ENCODE measurements at places on chromosomes 11 and 22. TPM values are rescaled to one million over a fixed set of nuclear protein-coding genes. Genes with fewer than 3 reads are reported as not detected.

ABCG4 gene
- 0.11 TPM for total RNA-seq

NXPE1 gene
- not detected for total RNA-seq

KRTAP5-11 gene
- not detected for total RNA-seq

RHOD gene
- 156 TPM for total RNA-seq

KDM4D gene
- 0.85 TPM for total RNA-seq

TSPAN32 gene
- not detected for total RNA-seq

SEC14L6 gene
- 0.33 TPM for total RNA-seq

PPM1F gene
- 20.6 TPM for total RNA-seq

- no peaks in the 10 kb centered on the region for H3K36me3 ChIP-seq
- no peaks in the 10 kb centered on the region for H3K27me3 ChIP-seq
- no peak overlapping the region for H3K4me3 ChIP-seq
- no peak for DNase-seq
- H3K4me1 ChIP-seq = no peaks in the 10 kb centered on the region
Measured at GRCh38 chr11:84594602-84595001, 1032.5 kb downstream of the DLG2 start.

DNA sequence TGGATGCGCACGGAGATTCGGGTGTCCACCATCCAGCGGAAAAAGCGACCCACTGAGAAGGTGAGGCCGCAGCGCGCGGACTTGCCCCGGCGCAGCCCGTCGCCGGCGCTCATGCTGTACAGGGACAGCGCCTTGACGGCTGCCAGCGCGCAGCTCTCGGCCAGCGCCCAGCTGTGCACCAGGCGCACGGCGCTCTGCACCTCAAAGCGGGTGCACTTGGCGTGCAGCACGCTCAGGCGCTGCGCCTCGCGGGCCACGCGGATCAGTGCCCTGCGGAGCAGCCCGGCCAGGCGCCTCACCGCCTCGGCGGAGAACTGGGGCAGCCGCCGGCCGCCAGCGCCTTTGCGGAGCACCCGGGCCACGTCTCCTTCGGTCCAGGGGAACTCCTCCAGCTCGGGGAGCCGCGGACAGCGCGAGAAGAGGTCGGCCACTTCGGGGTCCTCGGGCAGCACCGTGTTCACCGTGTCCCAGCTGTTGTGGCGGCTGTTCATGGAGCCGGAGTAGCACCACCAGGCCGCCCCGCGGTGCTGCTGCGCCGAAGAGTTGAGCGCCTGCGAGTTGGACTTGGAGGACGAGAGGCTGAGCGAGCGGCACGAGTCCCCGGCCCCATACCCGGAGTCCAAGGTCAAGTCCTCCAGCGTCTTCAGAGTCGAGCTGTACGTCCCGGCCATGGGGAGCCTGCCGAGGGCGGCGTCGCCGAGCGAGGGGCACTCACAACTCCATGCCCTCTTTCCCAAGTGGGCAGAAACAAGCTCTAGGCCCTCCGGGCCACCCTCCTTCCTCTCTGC is 703 bp downstream of the ABTB2 start:
- H3K36me3 ChIP-seq = no peaks in the 10 kb centered on the region
- no peak overlapping the region for H3K27ac ChIP-seq
- peak; percentile 56 for DNase-seq
- H3K27me3 ChIP-seq = no peaks in the 10 kb centered on the region

DNA sequence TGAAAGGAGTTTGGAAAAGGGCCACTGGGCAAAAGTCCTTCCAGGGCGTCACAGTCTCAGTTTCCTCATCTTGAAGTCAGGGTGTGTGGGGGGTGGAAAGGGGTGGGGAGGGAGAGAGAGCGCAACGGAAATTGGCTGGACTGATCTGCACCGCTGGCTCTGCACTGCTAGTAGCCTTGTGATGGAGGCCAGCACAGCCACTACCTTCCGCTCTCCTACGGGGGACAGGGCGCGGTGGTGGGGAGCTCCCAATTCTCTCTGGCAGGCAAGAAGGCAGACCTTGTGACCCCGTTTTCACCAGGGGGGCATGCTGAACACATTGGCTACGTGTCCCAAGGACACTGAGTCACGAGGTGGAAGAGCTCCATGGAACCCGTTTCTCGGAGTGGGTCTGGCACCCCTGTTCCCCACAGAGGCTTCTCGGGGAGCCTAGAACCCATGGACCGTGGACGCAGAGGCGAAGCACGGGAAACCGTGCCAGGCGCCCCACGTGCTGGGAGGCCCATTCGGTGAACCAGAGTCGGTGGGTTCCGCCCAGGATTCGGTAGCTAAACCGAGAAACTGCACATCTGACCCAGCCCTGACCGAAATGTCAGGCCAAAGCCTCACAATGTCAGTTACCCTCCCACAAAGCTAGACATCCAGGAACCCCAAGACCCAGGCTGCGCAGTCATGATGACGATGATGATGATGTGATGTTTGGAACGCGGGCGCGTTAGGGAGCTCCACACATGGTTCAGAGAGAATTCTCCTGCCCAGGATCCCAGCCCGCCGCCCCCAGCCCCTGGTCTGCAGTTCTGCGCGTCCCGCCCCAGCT is 28.3 kb upstream of the WNT11 start:
- H3K4me1 ChIP-seq = peaks cover 14% of the 10 kb centered on the region
- DNase-seq = peak; percentile 59
- H3K36me3 ChIP-seq = no peaks in the 10 kb centered on the region
- peak overlapping the region; percentile 66 for H3K4me3 ChIP-seq
- H3K27ac ChIP-seq = peak overlapping the region; percentile 48

- no peak overlapping the region for H3K4me3 ChIP-seq
- H3K36me3 ChIP-seq = peaks cover 44% of the 10 kb centered on the region
- peaks cover 37% of the 10 kb centered on the region for H3K4me1 ChIP-seq
- no peak overlapping the region for H3K27ac ChIP-seq
- H3K27me3 ChIP-seq = no peaks in the 10 kb centered on the region
- DNase-seq = peak; percentile 95
Measured at GRCh38 chr22:38751422-38752346, 4.1 kb downstream of the SUN2 start.

DNA sequence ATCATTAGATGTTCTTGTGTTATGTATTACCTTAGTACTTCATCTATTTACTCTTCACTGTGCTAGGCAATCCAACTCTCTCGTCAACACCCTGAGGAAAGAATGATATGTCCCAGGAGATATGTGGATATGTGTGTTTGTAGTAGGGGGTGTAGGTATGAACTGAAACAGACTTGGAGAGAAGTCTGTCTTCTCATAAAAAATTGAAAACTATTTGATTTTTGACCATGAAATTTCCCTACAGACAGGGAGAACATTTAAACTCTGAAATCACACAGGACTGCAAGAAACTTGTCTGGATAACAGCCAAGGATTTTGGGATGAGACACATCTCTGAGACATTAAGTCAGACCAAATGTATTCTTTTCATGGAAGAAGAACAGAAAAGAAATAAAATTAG is 967.0 kb upstream of the FAT3 start:
- no peak overlapping the region for H3K27ac ChIP-seq
- no peaks in the 10 kb centered on the region for H3K27me3 ChIP-seq
- no peaks in the 10 kb centered on the region for H3K36me3 ChIP-seq
- DNase-seq = no peak
- no peak overlapping the region for H3K4me3 ChIP-seq

GRCh38 chr11:76185511-76185910 is 20.8 kb downstream of the WNT11 start:
- no peaks in the 10 kb centered on the region for H3K36me3 ChIP-seq
- no peak overlapping the region for H3K4me3 ChIP-seq
- no peak overlapping the region for H3K27ac ChIP-seq

DNA sequence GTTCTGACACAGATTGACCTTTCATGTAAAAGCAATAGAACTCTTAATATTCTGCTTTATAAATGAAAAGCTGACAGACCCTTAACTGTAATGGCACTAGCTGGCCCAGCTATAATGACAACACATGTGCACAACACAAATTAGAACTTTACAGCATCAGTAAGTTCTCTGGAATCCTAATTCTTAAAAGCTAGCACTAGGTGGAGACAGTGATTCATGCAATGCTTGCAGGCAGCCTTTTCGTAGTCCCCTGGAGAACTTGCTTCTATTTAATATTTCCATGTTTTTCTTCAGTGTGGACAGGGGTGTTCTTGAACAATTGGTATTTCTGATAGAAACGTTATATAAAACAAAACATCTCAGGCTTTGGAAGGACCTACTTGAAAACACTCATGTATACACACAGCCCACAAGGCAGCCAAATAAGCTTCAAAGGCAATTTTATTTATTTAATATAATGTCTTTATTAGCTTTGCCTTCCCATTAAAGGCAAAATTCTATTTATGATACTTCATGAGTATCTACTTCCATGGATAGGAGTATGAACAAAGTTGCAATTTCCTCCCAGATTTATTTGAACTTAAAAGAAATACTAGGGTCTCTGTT is 374.3 kb upstream of the MPPED2 start:
- DNase-seq = no peak
- H3K4me1 ChIP-seq = no peaks in the 10 kb centered on the region
- no peaks in the 10 kb centered on the region for H3K36me3 ChIP-seq
- H3K4me3 ChIP-seq = no peak overlapping the region

GRCh38 chr11:133326849-133327248 is 205.5 kb downstream of the OPCML start:
- DNase-seq = no peak
- peaks cover 10% of the 10 kb centered on the region for H3K27me3 ChIP-seq
- no peak overlapping the region for H3K4me3 ChIP-seq
- H3K4me1 ChIP-seq = no peaks in the 10 kb centered on the region
- no peaks in the 10 kb centered on the region for H3K36me3 ChIP-seq

DNA sequence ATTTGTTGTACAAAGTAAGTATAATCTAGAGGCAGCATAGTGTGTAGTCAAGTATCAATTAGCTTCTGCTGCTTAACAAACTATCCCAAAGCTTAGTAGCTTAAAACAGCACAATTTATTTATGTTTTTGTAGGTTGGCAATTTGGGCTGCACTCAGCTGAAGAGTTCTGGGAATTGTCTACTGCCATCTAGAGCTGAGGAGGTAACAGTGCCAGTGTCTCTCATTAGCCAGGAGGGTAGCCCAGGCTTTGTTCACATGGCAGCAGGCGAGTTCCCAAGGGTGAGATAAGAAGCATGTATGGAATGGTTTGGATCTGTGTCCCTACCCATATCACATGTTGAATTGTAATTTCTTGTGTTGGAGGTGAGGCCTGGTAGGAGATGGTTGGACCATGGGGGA is 45.8 kb upstream of the SLN start:
- no peaks in the 10 kb centered on the region for H3K27me3 ChIP-seq
- DNase-seq = no peak
- no peaks in the 10 kb centered on the region for H3K4me1 ChIP-seq
- H3K4me3 ChIP-seq = no peak overlapping the region
- H3K27ac ChIP-seq = no peak overlapping the region

DNA sequence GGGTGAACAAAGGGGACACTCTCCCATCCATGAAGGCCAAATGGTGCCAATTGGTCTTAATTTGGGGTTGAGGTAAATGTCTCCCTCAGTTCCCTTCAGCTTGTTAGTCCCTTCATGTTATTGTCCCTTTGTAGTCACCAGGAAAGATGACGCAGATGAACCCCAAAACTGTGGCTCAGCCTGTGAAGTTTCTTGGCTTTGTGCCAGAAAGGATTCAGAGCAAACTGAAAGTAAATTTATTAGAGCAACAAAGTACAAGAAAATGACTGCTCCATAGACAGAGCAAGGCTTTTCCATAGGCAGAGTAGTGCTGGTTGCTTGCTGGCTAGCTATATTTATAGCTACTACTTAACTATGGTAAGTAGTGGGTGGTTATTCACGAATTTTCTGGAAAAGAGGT is 16.7 kb downstream of the OR4C3 start:
- H3K36me3 ChIP-seq = no peaks in the 10 kb centered on the region
- H3K27ac ChIP-seq = no peak overlapping the region
- no peaks in the 10 kb centered on the region for H3K4me1 ChIP-seq
- no peak overlapping the region for H3K4me3 ChIP-seq
- no peaks in the 10 kb centered on the region for H3K27me3 ChIP-seq

GRCh38 chr11:122453586-122453985 is 201.9 kb upstream of the UBASH3B start:
- no peaks in the 10 kb centered on the region for H3K36me3 ChIP-seq
- H3K27me3 ChIP-seq = no peaks in the 10 kb centered on the region
- H3K4me1 ChIP-seq = no peaks in the 10 kb centered on the region
- H3K27ac ChIP-seq = no peak overlapping the region
- DNase-seq = no peak

DNA sequence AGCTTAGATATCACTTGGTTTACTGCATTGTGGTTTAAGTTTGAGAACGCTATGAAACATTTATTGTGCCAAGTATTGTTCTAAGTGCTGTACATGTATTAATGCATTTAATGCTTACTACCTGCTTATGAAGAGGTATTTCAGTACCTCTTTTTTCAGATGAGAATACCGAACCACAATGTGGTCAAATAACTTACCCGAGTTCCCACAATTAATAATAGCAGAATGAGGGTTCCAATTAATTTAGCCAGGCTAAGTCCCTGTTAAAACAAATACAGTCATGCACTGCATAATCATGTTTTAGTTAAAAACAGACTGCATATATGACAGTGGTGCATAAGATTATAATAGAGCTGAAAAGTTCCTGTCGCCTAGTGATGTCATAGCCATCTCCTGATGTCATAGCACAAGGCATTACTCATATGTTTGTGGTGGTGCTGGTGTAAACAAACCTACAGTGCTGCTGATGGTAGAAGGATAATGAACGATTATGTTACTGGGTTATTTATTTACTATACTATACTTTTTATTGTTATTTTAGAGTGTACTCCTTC is 4.3 kb downstream of the ZC3H12C start:
- DNase-seq = no peak
- peaks cover 52% of the 10 kb centered on the region for H3K4me1 ChIP-seq
- H3K27ac ChIP-seq = no peak overlapping the region
- no peak overlapping the region for H3K4me3 ChIP-seq
- 0 out of 2 replicates have a peak, but pooled peaks cover 21% of the 10 kb centered on the region for H3K36me3 ChIP-seq

- no peak for DNase-seq
- H3K27me3 ChIP-seq = no peaks in the 10 kb centered on the region
- no peak overlapping the region for H3K27ac ChIP-seq
- peaks cover 15% of the 10 kb centered on the region for H3K4me1 ChIP-seq
Measured at GRCh38 chr11:134252346-134253187, 585 bp downstream of the THYN1 start.

DNA sequence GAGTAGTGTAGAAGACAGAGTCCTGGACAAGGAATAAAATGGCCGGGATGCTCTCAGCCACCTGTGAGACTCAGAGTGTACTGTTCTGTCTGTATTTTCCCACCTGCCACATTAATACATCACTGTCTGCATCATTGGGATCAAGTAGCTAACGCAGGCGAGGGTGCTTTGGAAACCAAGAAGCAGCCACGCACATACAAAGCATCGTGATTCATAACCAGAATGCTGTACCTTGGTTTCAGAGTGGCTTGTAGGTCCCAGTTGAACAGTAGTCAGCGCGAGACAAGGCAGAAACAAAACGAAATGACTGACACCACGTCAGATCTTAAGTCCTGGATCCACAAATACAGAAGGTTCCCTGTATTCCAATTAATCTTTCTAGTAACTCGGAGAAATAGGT is 198.3 kb downstream of the GRIK4 start:
- no peak overlapping the region for H3K27ac ChIP-seq
- H3K27me3 ChIP-seq = peaks cover 82% of the 10 kb centered on the region
- peaks cover 13% of the 10 kb centered on the region for H3K4me1 ChIP-seq
- H3K4me3 ChIP-seq = no peak overlapping the region
- DNase-seq = no peak

GRCh38 chr11:70460111-70460510 is 61.8 kb downstream of the CTTN start:
- H3K4me3 ChIP-seq = no peak overlapping the region
- H3K4me1 ChIP-seq = no peaks in the 10 kb centered on the region
- H3K27me3 ChIP-seq = no peaks in the 10 kb centered on the region
- DNase-seq = no peak
